ENCODE measurements at places on chromosomes 1 and 21. TPM values are rescaled to one million over a fixed set of nuclear protein-coding genes. Genes with fewer than 3 reads are reported as not detected.

GRCh38 chr1:17970757-17971156 lies 136.8 kb upstream of the IGSF21 start:
- no peak for DNase-seq
- H3K27ac ChIP-seq: no peak overlapping the region
- H3K4me1 ChIP-seq: no peaks in the 10 kb centered on the region
- no peaks in the 10 kb centered on the region for H3K36me3 ChIP-seq
- no peak overlapping the region for H3K4me3 ChIP-seq
- no peaks in the 10 kb centered on the region for H3K27me3 ChIP-seq

GRCh38 chr1:156705918-156706656 lies 704 bp upstream of the CRABP2 start:
- peaks cover 29% of the 10 kb centered on the region for H3K27me3 ChIP-seq
- peak overlapping the region; percentile 54 for H3K27ac ChIP-seq
- peak; percentile 72 for DNase-seq
- no peaks in the 10 kb centered on the region for H3K36me3 ChIP-seq
- peak overlapping the region; percentile 76 for H3K4me3 ChIP-seq

- peaks cover 2% of the 10 kb centered on the region for H3K4me1 ChIP-seq
- peaks cover 17% of the 10 kb centered on the region for H3K27me3 ChIP-seq
- no peak overlapping the region for H3K4me3 ChIP-seq
- DNase-seq: no peak
Measured at GRCh38 chr1:94100785-94101612, 19.9 kb downstream of the ABCA4 start.

Gene RNU1-4
- 961 TPM for total RNA-seq

GRCh38 chr1:159925719-159926078 lies 392 bp upstream of the TAGLN2 start:
- peaks cover 33% of the 10 kb centered on the region for H3K4me1 ChIP-seq
- no peak for DNase-seq
- H3K27me3 ChIP-seq: no peaks in the 10 kb centered on the region
- peaks cover 31% of the 10 kb centered on the region for H3K36me3 ChIP-seq
- H3K27ac ChIP-seq: peak overlapping the region; percentile 98

GRCh38 chr1:174968750-174969244 lies 30.9 kb upstream of the CACYBP start:
- no peaks in the 10 kb centered on the region for H3K27me3 ChIP-seq
- no peak for DNase-seq
- H3K4me3 ChIP-seq: peak overlapping the region; percentile 42
- peaks cover 66% of the 10 kb centered on the region for H3K4me1 ChIP-seq
- H3K36me3 ChIP-seq: peaks cover 8% of the 10 kb centered on the region
- H3K27ac ChIP-seq: peak overlapping the region; percentile 86

DNA sequence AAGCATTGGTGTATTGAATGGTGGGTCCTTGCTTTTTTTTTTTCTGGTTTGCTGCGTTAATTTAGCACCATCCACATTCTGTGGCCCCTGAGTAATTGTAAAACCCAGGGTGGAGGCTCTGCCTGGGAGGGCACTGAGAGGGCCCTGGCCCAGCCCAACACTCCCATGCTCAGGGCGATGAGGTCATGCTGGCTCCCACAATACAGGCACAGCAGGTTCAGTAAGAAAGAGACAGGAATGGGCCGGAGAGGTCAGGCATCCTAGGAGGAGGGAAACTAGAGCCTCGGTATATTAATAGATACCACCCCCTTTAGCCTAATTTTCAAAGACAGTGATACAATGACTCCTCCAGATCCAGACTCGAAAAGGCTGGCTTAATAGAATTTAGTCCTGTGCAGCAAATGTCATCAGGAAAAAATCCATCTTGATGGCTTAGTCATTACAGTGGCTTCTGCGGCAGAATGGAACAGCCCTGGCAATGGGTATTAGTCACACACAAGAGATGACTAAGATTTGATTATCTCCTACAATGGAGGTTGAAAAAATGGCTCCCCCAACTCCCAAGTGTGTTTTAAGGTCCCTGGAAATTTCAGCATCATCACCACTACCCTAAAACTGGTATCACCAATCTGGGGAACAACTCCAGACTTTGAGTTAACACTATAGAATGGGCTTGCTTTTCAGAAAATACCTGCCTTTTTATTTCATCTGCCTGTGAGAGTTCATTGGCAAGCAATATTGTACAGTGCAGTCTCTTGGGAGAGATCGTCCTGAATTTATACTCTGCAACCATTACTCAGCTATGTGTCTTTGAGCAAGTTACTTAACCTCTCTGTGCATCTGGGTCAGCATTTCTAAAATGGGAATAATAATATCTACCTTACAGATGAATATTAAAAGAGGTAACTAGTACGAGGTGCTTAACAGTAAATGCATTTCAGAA lies 43.9 kb upstream of the LYST start:
- no peaks in the 10 kb centered on the region for H3K36me3 ChIP-seq
- H3K4me3 ChIP-seq: no peak overlapping the region
- H3K4me1 ChIP-seq: peaks cover 19% of the 10 kb centered on the region
- DNase-seq: peak; percentile 52
- H3K27me3 ChIP-seq: no peaks in the 10 kb centered on the region

DNA sequence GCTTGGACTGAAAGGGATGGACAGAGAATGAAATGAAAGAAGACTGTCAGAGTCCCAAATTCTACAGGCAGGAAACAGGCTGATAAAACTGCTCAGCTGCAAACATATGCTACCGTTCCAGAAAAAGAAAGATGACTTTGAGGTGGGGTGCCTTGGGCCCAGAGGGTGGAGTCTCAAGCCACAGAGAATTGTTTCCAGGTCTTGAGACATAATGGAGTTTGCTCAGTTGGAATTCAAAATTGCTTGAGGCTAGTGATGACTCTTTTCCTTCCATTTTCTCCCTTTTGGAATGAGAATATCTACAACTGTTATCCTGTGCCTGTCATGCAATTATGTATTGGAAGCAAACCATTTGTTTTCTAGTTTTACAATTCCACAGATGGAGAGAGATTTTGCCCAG lies 23.6 kb upstream of the PSEN2 start:
- no peaks in the 10 kb centered on the region for H3K36me3 ChIP-seq
- H3K27ac ChIP-seq: no peak overlapping the region
- H3K4me3 ChIP-seq: no peak overlapping the region
- no peaks in the 10 kb centered on the region for H3K27me3 ChIP-seq
- no peak for DNase-seq
- H3K4me1 ChIP-seq: no peaks in the 10 kb centered on the region

Gene EPHX1
- total RNA-seq: 4.3 TPM

DNA sequence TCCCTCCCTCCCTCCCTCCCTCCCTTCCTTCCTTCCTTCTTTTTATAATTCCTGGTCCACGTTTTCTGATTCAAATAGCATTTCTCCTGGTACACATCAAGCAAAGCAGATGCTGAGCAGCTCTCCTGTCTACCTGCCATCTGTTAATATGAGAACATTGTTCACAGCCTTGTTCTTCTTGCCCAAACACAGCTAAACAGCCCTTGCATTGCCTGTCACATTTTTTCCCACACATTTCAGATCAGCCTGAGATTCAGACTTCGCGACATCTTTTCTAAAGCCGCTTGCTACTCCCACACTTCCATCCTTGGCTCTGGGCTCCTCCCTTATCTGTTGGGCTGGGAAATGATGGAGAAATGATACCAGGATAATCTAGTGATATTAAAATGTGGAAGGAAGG lies 200.5 kb downstream of the PCP4 start:
- H3K4me3 ChIP-seq: no peak overlapping the region
- DNase-seq: no peak
- no peak overlapping the region for H3K27ac ChIP-seq
- H3K36me3 ChIP-seq: no peaks in the 10 kb centered on the region
- H3K27me3 ChIP-seq: no peaks in the 10 kb centered on the region

DNA sequence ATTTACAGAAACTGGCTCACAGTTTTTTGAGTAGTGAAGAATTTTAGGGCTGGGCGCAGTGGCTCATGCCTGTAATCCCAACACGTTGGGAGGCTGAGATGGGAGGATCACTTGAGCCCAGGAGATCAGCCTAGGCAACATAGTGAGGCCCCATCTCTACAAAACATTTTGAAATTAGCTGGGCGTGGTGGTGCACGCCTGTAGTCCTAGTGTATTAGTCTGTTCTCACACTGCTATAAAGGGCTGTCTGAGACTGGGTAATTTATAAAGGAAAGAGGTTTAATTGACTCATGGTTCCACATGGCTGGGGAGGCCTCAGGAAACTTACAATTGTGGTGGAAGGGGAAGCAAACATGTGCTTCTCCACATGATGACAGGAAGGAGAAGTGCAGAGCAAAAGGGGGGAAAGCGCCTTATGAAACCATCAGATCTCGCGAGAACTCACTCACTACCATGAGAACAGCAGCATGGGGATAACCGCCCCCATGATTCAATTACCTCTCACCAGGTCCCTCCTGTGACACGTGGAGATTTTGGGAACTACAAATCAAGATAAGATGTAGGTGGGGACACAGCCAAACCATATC lies 24.4 kb upstream of the DYRK1A start:
- H3K27ac ChIP-seq: no peak overlapping the region
- DNase-seq: no peak
- peaks cover 1% of the 10 kb centered on the region for H3K36me3 ChIP-seq
- H3K4me3 ChIP-seq: no peak overlapping the region
- no peaks in the 10 kb centered on the region for H3K27me3 ChIP-seq

Gene RAP1GAP
- 0.66 TPM for total RNA-seq

GRCh38 chr1:226708342-226708780 lies 30.7 kb downstream of the ITPKB start:
- H3K27ac ChIP-seq: peak overlapping the region; percentile 98
- H3K27me3 ChIP-seq: no peaks in the 10 kb centered on the region
- peaks cover 85% of the 10 kb centered on the region for H3K4me1 ChIP-seq
- H3K36me3 ChIP-seq: peaks cover 49% of the 10 kb centered on the region

GRCh38 chr1:11550664-11551283 lies 71.8 kb downstream of the DISP3 start:
- H3K4me3 ChIP-seq: no peak overlapping the region
- H3K27me3 ChIP-seq: peaks cover 67% of the 10 kb centered on the region
- peak; percentile 38 for DNase-seq
- no peaks in the 10 kb centered on the region for H3K36me3 ChIP-seq

GRCh38 chr1:53337499-53337898 lies 9.6 kb upstream of the LRP8 start:
- no peak overlapping the region for H3K4me3 ChIP-seq
- peaks cover 7% of the 10 kb centered on the region for H3K4me1 ChIP-seq
- H3K27ac ChIP-seq: no peak overlapping the region

DNA sequence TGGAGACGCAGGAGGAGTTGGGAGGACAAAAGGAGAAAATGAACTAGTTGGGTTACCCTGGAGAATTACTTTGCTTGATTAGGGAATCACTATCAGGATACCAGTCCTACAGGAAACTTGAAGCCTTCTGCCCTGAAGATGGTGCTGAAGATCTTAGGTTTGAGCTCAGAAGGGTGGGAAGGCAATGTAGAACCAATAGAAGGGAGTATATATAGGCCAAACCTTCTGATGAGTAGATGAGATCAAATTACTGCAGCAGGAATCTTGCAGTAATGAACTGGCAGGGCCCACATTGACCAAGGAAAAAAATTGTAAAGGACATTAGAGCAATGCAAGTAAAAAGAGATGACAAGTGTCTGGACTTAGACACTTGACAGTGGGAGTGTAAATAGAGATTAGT lies 116.3 kb upstream of the CACYBP start:
- no peaks in the 10 kb centered on the region for H3K4me1 ChIP-seq
- H3K4me3 ChIP-seq: no peak overlapping the region
- H3K27ac ChIP-seq: no peak overlapping the region
- H3K27me3 ChIP-seq: no peaks in the 10 kb centered on the region
- DNase-seq: no peak

- H3K4me3 ChIP-seq: no peak overlapping the region
- H3K36me3 ChIP-seq: no peaks in the 10 kb centered on the region
- H3K4me1 ChIP-seq: no peaks in the 10 kb centered on the region
- H3K27me3 ChIP-seq: peaks cover 4% of the 10 kb centered on the region
- no peak overlapping the region for H3K27ac ChIP-seq
Measured at GRCh38 chr1:117146575-117147340, 25.2 kb upstream of the TRIM45 start.

GRCh38 chr1:235525314-235525713 lies 21.1 kb upstream of the B3GALNT2 start:
- H3K4me1 ChIP-seq: peaks cover 2% of the 10 kb centered on the region
- H3K4me3 ChIP-seq: no peak overlapping the region
- no peaks in the 10 kb centered on the region for H3K27me3 ChIP-seq
- H3K27ac ChIP-seq: no peak overlapping the region
- no peaks in the 10 kb centered on the region for H3K36me3 ChIP-seq

GRCh38 chr1:223137455-223138085 lies 5.5 kb downstream of the TLR5 start:
- no peak overlapping the region for H3K4me3 ChIP-seq
- H3K36me3 ChIP-seq: no peaks in the 10 kb centered on the region
- H3K4me1 ChIP-seq: peaks cover 5% of the 10 kb centered on the region

DNA sequence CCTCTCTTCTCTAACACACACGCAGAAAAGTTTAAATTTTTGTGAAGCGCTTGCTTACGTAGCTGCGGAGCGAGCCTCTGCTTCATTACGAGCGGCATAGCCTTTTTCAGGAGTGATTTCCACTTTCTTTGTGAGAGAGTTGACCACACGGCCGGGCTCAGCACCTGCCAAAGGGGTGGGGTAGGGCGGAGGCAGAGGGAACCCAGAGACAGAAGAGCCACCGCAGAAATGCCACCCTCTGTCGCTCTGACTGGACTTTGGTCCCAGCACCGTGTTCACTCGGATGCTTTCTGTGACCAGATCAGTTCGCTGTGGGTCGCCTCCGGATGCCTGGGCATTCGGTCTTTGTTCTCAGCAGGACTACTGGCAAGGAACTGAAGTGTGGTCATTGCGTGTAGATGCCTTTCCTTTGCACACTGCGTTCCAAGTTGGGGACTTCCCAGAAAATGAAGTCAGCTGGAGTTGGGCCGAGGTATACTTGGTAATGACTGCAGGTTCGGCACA lies 883 bp downstream of the CHODL start:
- no peak overlapping the region for H3K4me3 ChIP-seq
- H3K36me3 ChIP-seq: peaks cover 2% of the 10 kb centered on the region
- DNase-seq: no peak
- no peaks in the 10 kb centered on the region for H3K4me1 ChIP-seq
- H3K27me3 ChIP-seq: peaks cover 41% of the 10 kb centered on the region

DNA sequence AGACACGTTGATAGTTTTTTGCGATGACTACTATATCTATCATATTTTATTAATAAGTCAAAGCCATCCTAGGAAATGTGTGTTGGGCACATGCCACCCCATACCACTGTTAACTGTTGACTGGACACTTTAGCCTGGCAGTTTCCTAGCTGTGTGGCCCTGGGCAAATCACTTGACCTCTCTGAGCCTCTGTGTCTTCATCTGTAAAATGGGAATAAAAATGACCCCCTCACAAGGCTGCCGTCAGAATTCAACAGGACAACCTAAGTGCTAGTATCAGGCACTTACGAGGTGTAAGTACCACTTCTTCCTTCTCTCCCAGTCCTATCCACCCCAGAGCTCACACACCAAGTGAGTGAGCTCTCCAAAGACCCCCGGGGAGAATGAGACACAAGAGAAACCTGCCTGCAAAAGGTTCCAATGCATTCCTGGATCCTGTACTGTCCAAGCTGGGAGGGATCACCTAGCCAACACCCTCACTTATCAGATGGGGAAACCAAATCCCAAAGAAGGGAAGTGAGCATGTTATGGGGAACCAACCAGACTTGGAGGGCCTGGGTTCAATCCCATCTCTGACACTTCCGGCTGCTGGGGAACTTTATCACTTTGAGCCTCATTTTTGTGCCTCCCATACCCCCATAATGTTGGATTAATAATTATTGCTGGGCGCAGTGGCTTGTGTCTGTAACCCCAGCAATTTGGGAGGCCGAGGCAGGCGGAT lies 24.9 kb downstream of the HSPG2 start:
- peaks cover 28% of the 10 kb centered on the region for H3K4me1 ChIP-seq
- DNase-seq: no peak
- no peaks in the 10 kb centered on the region for H3K36me3 ChIP-seq
- H3K27ac ChIP-seq: no peak overlapping the region
- H3K4me3 ChIP-seq: no peak overlapping the region

Gene C1orf185
- not detected for total RNA-seq

Data from activated naive CD8-positive, alpha-beta T cell treated with anti-CD3 and anti-CD28 coated beads for 36 hours (primary cell).